ENCODE measurements at places on chromosomes 2 and 18. TPM values are rescaled to one million over a fixed set of nuclear protein-coding genes. Genes with fewer than 3 reads are reported as not detected.

Gene MERTK
- 3.3 TPM for total RNA-seq

Gene SP3
- total RNA-seq = 105 TPM

Gene IL1RL2
- not detected for total RNA-seq

Gene REL
- total RNA-seq = 9.8 TPM

Gene DLGAP1
- 11.5 TPM for total RNA-seq

Gene FSHR
- total RNA-seq = not detected

Gene MGAT4A
- 12.2 TPM for total RNA-seq

Gene RNU2-63P
- 24.6 TPM for total RNA-seq

Gene IL37
- total RNA-seq = not detected

Gene FEV
- total RNA-seq = not detected

Gene GNAL
- total RNA-seq = 20.4 TPM

Gene SDC1
- 85.4 TPM for total RNA-seq

Gene IKZF2
- total RNA-seq = 7.6 TPM

Gene TGFA
- 1.4 TPM for total RNA-seq

Gene ALK
- total RNA-seq = 2.1 TPM

Gene PRKAG3
- total RNA-seq = not detected

Gene TMEM37
- 5.3 TPM for total RNA-seq

Gene ACADL
- not detected for total RNA-seq

Data from neural crest cell (in vitro differentiated cells).